Inflammatory macrophage treated with lipopolysaccharide for 1 hour (primary cell): ENCODE measurements at places on chromosomes 7 and 10.

- DNase-seq, result no peak
Measured at GRCh38 chr7:78175330-78176100, 376.9 kb downstream of the PHTF2 start.

- peak; percentile 5 for DNase-seq
Measured at GRCh38 chr7:12403287-12404181, at the start of gene VWDE. Gene VWDE (minus strand): TSS chr7:12403865. CDS start chr7:12403716, 149 bp downstream.

DNA sequence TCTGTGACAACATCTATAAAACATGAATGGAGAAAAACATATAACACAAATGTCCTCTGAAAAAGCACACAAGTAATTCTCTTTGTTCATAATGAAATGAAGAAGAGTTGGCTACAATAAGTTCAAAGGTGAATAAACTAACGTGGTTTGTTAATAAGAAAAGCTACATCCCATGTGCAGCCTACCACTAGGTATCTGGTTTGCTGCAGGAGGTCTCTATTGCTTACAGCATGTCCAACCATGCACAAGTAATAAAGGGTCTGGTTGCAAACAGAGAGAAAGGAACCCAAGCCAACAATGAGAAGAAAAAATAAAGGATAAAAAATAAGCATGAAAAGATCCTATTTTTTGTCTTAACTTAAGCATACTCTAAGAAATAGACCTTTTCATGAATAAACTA is 139.2 kb downstream of the CHCHD3 start:
- DNase-seq, result no peak

- peak; percentile 3 for DNase-seq
Measured at GRCh38 chr10:101351017-101351416, 2.9 kb upstream of the BTRC start.

DNA sequence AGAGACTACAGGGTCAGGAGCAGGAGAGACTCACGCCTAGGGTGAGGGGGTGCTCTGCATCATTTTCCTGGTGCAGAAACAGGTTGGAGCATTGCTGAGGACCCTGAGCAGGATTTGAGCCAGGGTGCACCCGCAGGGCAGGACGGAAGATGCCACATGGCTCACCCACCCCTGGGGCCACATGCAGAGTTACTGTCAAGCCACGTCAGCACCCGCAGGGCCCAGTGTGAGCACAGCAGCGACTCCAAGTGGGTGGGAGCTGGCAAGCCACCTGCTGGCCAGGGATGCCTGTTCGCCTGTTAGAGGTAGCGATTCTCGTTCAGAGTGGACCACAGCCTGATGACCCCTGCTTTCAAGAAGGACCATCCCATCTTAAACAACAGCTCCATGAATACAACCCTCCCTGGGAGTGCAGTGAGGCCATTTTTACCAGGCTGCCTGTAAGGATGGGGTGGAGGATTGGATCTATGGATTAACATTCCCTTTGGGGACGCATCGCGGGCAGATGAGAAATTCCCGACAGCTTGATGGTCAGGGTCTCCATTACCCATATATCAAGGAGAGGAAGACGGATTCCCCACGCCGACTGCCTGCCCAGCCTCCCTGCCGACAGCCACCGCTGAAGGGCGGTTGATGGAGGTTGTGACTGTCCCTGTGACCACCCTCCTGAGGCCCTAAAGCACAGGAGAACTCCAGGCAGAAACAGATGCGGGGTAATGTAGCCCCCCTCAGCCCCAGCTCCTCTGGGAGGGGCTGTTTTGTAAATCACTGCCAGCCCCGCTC is 101.1 kb upstream of the RET start:
- no peak for DNase-seq

DNA sequence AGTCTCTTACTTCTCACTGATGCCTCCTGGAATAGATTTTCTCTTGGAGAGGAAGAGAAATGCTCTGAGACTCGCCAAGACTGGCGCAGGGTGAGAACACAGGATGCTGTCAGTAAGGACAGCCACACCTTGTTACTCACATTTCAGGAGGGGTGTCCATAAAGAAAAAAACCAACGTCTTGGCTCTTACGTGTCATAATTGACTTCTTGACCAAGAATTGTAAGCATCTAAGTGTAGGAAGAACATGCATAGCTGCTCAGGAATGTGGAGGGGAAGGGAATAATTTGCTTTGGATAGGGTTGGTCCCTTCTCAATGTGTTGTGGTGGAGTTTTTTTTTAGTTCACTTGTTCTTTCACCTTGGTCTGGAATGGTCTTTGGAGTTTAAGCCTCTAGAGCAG is 43.8 kb upstream of the ZNF438 start:
- DNase-seq, result no peak

GRCh38 chr10:52756966-52757365 is 15.6 kb downstream of the MBL2 start:
- peak; percentile 21 for DNase-seq

DNA sequence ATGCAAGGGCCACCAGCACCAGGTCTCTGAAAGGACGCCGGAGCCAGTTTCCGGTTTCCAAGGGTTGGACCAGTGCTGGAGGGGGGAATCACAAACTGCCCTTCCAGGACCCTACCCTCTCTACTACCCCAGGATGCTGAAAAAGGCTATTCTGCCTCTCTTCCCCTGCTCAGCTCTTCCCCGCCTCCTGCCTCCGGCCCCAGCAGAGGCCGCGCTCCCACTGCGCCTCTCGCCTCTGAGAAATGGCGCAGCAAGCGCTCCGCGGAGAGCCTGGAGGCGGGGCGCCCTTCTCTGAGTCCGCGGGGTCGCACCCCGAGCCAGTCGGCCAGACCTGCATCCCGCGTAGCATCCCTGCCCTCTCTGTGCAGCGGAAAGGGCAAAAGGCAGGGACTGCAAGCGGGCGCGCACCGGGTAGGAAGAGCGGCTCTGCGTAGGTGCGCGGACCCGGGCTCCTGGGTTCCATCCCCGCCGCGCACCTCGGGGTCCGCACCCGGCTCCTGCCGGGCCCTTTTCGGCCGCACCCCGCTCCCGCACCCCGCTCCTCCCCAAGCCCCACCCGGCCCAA is 476 bp upstream of the RET start:
- DNase-seq, result no peak

DNA sequence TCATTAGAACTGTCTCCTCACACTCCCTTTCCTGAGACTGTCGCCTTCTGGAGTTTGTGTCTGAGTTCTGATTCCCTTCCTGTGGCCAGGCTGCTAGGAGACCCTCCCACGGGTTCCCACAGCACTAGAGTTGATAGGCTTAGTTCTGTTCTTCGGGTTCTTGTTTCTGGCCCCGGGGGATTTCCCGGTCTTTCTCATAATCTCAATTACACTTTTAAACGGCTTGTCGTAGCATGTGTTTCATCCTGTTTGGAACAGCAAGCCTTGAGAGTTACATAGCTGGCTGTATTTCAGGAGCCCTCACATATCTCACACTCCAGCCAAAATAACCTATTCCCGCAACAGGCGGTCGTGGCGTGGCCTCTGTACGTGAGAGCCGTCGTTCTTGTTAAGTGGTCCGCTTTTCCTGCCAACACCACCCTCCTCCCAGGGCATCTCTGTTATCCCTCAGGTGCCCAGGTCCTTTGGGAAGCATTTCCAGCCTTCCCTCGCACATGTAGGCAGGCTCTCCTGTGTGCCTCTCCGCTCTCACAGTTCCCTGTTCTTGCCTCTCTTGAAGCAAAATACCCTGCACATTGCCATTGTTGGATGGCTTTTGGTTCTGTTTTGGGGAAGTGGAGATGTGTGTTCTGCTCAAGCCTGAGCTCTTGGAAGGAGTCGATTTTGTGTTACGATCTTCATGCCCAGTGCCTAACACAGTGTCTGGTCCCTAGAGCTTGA is 46.0 kb downstream of the CDC123 start:
- peak; percentile 97 for DNase-seq

- DNase-seq, result peak; percentile 9
Measured at GRCh38 chr7:78039790-78040776, 241.5 kb downstream of the PHTF2 start.

DNA sequence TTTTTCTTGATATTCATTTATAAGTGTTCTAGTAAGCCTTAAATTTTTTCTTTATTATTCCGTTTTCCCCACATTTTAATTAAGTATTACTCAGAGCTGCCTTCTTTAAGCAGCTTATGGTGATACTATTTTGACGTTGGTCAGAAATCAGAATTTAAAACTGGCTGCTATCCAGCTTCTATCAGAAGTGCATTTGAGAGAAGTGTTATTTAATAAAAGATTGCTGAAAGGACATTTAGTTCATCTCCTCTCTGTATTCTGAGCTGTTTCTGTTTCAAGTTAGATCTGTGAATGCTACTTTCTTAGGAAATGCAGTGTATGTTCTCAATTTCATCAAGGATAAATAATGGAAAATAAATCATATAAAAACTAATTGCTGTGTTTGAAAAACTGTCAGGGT is 17.4 kb downstream of the KLHL7 start:
- no peak for DNase-seq
